Nephron progenitor cell (in vitro differentiated cells): ENCODE measurements at places on chromosomes 12 and 14.

GRCh38 chr12:53803703-53804102 is 51.9 kb upstream of the CISTR start:
- H3K4me3 ChIP-seq = no peak overlapping the region
- H3K27me3 ChIP-seq = peaks cover 54% of the 10 kb centered on the region
- H3K4me1 ChIP-seq = peaks cover 25% of the 10 kb centered on the region
- no peak overlapping the region for H3K27ac ChIP-seq
- H3K36me3 ChIP-seq = no peaks in the 10 kb centered on the region

DNA sequence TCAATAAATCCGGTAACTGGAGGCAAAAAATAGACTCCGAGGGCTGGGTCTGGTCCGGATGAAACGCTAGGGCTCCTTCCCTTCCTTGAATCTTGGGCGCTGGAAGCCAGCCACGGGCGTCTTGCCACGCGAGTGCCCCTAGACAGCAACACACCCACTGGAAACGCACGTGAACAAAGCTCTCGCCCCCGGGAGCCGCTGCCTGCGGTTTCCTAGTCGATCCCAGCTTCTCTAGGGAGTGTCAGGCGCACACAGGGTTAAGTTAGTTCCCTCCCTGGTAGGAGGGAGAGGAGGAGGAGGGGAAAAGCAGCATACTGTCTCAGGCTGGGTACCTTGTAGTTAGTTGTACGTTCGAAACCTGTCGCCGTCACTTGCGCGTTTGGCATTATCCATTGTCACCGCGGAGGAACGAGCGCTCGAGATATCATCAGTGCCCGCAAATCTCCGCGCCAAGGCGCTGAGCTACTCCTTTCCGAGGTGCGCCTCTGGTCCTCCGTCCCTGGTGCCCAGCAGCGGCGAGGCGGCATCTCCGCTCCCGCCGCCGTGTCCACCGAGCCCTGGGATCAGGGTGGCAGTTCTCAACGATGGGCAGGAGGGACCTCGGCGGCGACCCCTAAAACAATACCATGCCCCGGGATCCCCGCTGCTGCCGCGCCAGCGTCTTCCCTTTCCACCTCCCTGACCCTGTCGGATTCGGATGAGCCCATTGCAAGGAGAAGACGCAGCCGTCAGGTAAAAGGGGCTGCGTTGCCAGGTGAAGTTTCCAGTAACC is at the start of gene FLRT2:
TSS of gene FLRT2 (plus strand) at position 342 of the 772 bp plus-strand sequence. CDS start 91,371 bp downstream, outside the sequence.
- peak within 1 kb of the TSS; percentile 88 for H3K4me3 ChIP-seq
- H3K4me1 ChIP-seq = peaks cover 72% of the 10 kb centered on the region
- peaks cover 57% of the 10 kb centered on the region for H3K27me3 ChIP-seq
- no peaks in the 10 kb centered on the region for H3K36me3 ChIP-seq
- no peak within 1 kb of the TSS for H3K27ac ChIP-seq

DNA sequence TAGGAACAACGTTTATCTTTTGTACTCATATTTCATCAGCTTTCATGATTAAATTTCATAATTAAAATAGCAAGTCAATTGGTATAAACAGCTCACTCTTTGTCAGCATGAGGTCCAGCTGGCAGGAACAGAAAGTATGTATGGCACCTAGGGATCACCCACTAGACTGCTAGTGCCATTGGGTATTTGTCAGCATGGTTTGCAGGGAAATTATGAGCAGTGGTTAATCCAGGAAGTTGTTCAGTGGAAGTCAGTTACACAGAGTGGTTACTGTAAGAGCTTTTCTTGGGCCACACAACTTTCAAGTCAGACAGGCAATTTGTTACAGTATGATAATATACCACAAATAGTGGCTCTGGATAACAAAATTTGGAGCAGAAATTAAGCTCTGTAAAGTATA is 340.3 kb upstream of the RGS6 start:
- H3K27ac ChIP-seq = no peak overlapping the region
- DNase-seq = no peak

GRCh38 chr12:84495711-84496110 is 416.9 kb downstream of the SLC6A15 start:
- H3K27ac ChIP-seq = no peak overlapping the region
- H3K36me3 ChIP-seq = no peaks in the 10 kb centered on the region
- H3K27me3 ChIP-seq = no peaks in the 10 kb centered on the region
- no peaks in the 10 kb centered on the region for H3K4me1 ChIP-seq
- H3K4me3 ChIP-seq = no peak overlapping the region

DNA sequence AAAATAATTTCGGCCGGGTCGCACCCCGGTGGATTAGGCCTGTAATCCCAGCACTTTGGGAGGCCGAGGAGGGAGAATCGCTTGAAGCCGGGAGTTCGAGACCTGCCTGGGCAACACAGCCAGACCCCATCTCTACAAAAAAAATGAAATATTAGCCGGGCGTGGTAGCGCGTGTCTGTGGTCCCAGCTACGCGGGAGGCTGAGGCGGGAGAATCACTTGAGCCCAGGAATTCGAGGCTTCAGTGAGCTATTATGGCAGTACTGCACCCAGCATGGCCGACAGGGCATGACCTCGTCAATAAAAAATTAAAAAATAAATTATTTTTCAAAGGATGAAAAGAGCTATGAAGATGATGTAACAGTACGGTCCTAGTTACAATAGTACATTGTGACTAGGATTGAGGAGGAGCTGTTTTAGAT is 523 bp downstream of the GTF2H3 start:
- peaks cover 17% of the 10 kb centered on the region for H3K36me3 ChIP-seq
- H3K4me3 ChIP-seq = peak overlapping the region; percentile 99
- peak; percentile 6 for DNase-seq
- peaks cover 25% of the 10 kb centered on the region for H3K4me1 ChIP-seq
- peaks cover 3% of the 10 kb centered on the region for H3K27me3 ChIP-seq
